ENCODE measurements at places on chromosomes 5 and 9.

DNA sequence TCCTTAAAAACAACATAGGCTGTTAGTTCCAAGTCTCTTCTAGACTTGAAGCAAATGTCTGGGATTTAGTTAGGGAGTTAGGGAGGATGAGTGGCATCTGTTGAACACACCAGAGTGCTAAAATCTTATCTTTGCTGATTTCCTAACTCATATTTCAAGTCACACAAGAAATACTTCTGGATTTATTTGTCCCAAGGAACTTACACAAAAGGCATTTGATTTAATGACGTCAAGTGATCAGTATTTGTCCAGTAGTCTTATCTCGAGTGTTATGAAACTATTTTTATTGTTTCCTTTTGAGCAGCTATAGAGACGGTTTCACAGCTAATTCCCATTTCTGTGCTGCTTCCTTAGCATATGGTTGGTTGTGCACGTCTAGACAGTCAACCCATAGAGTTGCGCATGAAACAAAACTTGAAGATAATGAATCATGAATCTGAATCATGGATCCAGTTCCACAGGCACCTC lies 140.5 kb upstream of the TUT7 start:
- no peak for DNase-seq

DNA sequence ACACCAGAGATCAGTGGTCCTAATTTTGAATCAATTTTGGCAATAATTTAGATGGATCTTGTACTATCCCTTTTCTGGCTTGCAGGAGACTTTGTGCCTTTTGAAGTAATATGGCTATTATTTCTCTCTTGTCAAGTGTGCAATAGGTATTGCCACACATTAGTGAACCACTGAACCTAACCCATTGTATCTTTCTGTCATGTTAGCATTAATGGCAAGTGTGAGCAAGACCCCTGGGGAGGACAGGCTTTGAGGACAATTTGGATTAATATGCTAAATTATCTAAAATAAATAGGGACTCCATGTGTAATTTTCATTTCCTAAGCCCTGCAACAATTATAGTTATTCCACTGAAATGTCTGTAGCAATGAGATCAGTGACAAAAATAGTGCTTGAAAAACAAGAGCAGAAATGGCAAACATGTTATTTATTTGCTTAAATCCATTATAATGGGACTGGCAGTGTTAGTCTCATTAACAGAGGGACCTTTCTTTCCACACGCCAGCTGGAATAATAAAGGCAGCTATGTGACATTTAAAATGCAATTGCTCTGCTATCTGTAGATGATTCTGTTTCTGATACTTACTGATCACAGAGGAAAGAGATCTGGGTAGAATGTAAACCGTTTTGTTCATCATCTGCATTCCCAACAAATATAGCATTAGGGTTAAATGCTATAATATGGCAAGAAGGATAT lies 753.3 kb upstream of the ZNF608 start:
- peak; percentile 92 for DNase-seq

GRCh38 chr5:158642879-158643278 lies 456.8 kb downstream of the EBF1 start:
- no peak for DNase-seq

DNA sequence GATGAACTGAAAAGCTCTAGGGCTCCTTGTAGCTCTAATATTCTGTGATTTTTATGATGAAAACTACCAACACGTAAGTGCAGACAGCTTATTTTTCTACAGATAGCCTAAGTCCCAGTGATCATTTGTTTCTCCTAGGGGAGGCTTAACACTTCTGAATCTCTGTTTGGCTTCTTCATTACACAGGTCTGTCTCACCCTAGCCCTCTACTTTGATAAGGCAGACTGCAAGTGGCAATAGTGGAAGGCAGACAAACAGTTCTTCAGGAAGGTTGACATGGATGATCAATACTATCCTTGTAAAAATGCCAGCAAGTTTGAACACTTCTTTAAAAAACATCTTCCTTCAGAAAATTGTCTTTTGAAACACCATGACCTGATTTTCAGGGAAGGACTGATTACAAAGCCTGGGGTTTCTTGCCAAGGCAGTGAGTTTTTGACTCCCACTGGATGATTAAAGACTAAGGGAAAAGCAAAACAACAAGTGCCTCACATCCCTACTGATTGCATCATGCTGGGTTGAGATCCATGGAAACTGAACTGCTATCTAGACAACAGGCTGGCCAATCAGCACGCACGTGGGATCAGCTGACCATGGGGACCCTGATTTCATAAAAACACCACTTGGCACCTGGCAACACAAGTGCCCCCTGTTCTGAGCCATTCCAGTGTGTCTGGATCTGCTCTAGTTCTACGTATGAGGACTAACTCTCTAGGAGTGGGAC lies 212.2 kb downstream of the SMARCA2 start:
- DNase-seq: no peak

DNA sequence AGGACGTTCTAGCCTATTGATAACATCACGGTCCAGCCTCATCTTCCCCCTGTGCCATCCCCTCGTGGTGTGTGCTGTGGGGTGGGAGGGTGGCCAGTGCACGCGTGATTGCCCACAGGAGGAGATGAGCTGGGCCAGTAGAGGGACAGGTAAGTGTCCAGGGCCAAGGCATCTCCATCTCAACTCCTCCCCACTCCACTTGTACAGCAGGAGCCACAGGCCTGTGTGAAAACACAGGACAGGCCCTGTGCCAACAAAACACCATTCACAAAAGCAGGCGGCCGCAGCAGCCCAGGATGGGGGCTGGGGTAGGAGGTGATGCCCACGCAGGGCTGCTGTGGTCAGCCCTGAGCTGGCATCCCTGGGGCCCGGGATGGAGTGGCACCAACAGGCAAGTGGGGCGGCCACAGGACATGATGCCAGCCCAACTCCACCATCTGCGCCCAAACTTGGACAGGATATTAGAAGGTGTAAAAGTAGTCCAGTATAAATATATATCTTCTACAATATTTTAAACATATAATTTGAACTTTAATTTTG lies 32.6 kb downstream of the TPPP start:
- DNase-seq: no peak

Data from globus pallidus (tissue), 1 donor.